ENCODE measurements at places on chromosomes 12 and 14.

GRCh38 chr12:65434737-65435136 is 156.3 kb downstream of the MSRB3 start:
- no peak for DNase-seq

GRCh38 chr12:3087758-3088650 is 10.8 kb downstream of the TSPAN9 start:
- no peak for DNase-seq

DNA sequence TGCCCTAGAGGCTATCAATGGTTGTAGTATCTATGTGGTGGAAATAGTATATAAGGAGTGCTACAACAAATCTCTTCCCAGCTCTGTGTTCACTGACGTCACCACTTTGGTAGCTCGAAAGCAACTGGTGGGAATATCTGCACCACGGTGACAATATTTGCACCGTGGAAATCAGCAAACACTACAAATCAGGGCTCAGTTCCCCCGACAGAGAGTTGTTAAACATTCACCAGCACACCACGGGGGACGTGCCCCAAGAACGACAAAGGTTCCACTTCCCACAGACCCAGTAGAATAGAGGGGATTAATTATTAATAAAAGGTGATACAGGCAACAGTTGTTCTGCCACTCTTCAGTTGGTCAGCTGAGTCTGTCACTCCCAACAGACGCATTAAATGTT is 98.4 kb downstream of the CCDC60 start:
- DNase-seq: no peak

DNA sequence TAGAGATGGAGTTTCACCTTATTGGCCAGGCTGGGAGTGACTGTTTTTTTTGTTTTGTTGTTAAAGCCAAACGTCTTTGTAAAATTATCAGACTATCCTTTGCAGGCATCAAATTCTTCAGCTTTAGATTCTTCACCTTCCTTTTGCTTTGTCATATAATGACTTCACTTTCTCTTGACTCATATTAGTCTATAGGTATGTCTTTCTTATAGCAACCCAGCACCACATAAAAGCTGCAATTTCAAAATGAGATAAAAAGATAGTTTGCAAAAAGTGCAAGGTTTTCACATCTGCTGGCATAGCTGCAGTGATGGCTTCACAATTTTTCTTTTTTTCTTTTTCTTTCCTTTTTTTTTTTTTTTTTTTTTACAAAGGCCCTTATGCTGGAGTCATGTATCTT is 39.2 kb downstream of the COX16 start:
- DNase-seq: no peak

DNA sequence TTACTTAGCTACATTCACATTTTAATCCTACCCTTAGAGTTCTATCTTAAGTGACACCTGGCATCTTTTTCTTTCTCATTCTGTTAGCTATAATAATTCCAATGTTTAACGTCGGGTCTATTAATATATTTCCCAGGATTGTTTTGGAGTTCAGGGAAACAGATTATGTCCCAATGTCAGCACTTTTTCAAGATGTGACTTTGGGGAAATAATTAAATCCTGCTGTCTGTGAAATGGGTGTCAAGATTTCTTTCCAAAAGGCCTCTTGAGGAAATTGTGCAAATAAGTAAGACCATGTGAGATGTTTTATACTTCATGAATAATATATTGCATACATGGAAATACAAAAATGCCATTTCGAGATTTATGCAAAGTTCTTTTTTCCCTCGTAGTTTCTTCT is 887.6 kb upstream of the SEL1L start:
- DNase-seq: no peak

DNA sequence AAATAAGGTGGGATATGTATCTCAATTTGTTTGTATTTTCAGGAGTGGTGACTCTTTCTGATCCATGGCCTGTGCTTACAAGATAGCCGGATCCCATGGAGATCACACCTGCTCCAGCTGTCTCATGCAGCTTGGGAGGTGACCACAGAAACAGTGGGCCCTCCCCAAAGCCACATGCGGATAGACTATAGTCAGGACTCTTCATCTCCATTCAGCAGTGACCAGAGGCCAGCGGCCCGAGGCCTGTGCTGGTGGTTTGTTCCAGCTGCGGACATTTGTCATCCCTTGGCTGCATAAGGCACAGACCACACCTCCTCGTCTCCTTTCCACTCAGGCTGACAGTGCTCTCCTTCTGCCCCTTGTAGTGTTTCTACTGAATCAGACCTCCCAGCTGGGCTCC is 14.7 kb upstream of the WNT5B start:
- DNase-seq: no peak

- DNase-seq: no peak
Measured at GRCh38 chr14:64920465-64920864, 6.2 kb downstream of the CHURC1 start.

DNA sequence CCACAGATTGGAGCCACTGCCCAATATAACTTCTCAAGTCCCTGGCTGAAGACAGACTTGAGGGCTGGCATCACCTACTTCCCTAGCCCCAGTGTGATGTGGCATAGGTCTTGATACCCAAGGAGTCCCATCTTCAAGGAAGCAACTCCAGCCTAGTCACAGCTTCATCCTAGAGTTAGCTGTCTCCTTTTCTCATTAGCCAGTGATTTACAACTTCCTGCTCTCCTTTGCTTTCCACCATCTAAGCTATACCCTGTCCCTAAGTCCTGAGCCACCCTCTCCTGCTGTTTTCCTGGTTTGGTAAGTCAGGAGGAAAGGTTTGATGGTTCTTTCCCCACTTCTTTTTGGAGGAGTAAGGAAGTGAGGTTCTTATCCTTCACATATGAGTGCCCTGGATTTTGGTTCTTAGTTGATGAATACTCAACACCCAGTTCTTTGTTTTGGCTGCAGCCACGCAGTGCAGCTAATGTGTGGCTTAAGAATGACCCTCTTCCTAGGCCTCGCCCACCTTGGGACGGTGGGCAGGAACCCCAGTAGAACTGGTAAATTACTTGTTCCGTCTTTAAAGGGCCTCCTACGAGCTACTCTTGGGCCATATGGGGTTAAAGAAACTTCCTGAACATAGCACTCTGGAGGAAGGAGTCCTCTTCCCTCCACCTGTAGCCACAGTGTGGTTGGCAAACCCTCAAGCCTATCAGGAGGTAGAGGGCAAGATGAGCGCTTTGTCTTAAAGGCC is 3.9 kb upstream of the GPX2 start:
- no peak for DNase-seq

DNA sequence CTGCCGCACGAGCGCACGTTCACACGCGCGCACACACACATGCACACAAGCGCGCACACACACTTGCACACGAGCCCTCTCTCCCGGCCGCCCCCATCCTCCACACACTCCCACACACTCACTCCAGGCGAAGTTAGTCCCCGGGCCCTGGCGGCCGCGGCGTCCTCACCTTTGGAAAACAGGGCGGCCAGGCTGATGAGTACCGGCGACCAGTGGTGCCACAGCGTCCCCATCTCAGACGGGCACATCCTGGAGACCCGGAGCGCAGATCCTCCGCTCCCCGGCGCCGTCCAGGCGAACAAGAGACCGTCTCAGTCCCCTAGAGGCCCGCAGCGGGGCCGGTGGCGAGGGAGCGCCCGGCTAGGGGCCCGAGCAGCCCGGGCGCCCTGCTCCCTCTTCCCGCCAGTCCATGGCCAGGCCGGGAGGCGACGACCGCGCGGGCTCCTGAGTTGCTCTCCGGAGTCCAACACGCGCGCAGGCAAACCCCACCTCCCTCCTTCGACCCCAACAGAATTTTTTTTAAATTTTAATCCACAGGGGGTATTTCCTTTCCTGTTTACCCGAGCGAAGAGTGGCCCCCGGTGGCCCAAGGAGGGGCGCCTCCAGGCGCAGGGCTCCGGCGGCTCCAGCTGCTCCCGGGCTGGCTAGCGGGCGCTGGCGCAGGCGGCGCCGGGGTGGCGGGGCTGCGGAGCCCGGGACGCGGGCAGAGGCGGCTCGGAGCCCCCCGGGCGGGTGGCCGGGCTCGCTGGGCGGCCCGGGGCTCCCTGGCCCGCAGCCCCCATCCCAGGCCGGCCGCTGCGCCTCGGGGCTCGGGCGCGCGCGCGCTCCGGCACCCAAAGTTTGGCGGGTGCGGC is 506 bp downstream of the TMEM132D start:
- DNase-seq: no peak

GRCh38 chr14:77107228-77107627 is 9.2 kb downstream of the CIPC start:
- DNase-seq: no peak

- DNase-seq: no peak
Measured at GRCh38 chr12:71640316-71640715, 23.3 kb downstream of the ZFC3H1 start.

GRCh38 chr14:26872515-26873361 is 274.9 kb upstream of the NOVA1 start:
- DNase-seq: no peak
